ENCODE measurements at places on chromosomes 1 and 21.

DNA sequence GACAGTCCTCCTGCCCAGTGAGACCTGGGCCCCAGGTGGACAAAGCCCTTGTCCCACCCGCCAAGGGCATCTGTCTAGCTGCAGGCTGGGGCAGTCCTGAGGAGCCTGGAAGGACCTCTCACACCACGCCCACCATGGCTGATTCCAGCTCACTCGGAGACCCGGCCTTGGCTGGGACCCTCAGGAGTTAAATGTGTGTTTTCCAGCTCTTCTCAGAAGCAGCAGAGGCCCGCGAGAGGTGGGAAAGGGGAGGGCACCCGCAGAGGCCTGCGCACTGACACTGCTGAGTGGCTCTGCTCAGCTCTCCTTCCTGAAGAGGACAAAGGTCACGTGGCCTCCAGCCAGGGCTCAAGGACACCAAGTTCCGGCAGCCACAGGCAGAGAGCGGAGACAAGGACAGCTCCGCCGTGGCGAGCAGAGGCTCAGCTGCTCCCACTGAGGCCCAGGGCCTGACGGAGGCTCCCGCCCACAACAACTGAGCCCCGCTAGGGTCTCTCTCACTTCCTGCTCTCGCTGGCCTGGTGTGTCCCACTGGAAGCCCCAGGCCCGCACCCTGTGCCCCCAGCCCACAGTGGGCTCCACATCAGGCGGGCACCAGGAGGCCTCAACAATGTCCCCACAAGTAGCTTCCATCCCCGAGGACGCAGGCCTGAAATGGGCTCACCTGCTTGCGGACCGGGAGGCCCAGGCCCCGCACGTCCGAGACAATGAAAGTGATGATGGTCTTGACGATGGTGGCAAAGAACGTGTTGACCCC is 16.9 kb downstream of the SLC19A1 start:
- DNase-seq, result no peak

- no peak for DNase-seq
Observed at GRCh38 chr1:206834711-206835110, 30.7 kb upstream of the IL20 start.

DNA sequence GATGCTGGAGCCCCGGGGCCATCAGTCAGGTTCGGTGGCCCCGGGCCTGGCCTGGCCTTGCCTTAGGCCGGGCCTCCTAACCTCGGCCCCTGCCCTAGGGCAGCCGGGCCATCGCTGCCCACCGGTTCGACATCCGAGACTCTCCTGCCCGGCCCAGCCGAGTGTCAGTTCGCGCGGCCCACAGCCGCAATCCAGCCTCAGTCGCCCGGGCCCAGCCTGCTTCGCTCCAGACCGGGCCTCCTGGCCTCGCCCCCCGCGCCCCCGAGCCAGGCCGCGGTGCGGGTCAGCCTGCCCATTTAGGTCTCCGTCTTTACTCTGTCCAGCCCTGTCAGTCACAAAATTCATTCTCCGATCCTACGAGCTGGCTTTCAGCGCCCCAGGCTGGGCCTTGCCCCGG is 777 bp downstream of the LRRC41 start:
- DNase-seq, result peak; percentile 11

GRCh38 chr1:178052650-178053461 is 41.0 kb upstream of the RASAL2 start:
- no peak for DNase-seq

- no peak for DNase-seq
Observed at GRCh38 chr1:201503397-201504176, 3.3 kb downstream of the CSRP1 start.

DNA sequence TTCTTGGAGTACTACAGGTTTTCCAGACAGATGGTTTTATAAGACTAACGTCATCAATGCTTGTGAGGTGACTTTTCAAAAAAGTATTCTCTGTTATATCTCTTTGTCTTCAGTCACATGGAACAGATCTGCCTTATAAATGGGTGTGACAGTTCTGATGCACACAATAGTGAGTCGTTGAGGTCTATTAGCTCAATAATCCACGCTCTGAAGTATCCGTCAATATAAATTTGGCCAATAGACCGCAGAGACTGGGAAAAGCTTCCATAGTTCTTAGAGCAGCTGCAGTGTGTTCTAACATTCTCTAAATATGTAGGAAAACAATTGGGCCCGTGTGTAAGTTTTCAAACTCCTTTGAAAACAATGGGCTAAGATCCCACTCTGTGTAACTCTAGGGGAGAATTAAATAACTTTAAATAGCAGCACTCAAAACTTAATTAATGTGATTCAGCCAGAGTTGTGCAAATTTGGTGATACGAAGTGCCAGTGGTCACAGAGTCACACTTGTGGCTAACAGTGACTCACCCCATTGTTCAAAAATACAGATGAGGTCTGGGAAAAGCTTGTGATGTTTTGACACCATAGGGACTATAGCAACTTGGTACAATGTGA is 316.0 kb downstream of the LMO4 start:
- DNase-seq, result no peak

- DNase-seq, result no peak
Observed at GRCh38 chr1:170198090-170198489, 52.3 kb downstream of the NTMT2 start.

DNA sequence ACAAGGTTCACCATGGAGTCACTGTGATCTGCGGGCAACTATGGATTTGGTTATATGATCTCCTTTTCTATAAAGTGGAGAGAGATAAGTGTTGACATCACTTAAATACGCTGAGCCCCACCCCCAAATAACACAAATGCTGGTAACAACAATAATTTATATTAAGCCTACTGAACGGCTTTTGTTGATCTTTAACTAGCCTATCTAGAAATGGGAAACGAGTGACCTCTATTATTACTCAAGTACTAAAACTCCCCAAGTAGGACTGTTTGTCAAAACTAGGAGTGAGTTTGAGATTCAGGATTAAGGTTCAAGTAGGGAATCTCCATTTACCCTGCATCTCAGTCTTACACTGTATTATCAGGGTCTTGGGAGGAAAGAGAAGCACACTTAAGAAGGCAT is 52.2 kb downstream of the MAP3K7CL start:
- no peak for DNase-seq

GRCh38 chr1:86773341-86774288 is 69.2 kb downstream of the SH3GLB1 start:
- no peak for DNase-seq

DNA sequence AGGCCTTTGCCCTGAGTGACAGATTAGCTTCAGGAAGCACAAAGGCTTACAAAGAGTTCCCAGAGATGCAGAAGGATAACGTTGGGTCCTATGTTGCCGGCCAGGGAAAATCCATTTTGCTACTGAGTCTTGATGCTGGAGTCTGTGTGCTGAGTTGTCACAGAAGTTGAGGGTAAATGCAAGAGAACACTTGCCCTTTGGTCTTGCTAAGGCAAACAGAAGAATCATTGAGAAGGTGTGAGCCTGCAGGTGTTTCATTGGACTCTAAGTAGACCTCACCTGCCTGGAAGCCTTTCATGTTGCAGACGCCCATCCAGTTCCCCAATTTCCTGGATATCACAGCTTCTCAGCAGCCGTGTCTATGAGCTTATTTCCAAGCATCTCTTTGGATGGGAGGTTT is 105.2 kb downstream of the PCP4 start:
- DNase-seq, result no peak

- DNase-seq, result no peak
Observed at GRCh38 chr1:152448095-152448494, 34.0 kb upstream of the CRNN start.

GRCh38 chr21:30714456-30714855 is 4.1 kb downstream of the KRTAP21-3 start:
- no peak for DNase-seq

DNA sequence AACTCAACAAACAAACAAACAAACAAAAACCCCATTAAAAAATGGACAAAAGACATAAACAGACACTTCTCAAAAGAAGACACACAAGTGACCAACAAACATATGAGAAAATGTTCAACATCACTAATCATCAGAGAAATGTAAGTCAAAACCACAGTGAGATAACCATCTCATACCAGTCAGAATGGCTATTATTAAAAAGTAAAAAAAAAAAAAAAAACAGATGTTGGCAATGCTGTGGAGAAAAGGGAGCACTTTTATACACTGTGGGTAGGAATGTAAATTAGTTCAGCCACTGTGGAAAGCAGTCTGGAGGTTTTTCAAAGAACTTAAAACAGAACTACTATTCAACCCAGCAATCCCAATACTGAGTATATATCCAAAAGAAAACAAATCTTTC is 94.7 kb downstream of the PLPP3 start:
- DNase-seq, result no peak

DNA sequence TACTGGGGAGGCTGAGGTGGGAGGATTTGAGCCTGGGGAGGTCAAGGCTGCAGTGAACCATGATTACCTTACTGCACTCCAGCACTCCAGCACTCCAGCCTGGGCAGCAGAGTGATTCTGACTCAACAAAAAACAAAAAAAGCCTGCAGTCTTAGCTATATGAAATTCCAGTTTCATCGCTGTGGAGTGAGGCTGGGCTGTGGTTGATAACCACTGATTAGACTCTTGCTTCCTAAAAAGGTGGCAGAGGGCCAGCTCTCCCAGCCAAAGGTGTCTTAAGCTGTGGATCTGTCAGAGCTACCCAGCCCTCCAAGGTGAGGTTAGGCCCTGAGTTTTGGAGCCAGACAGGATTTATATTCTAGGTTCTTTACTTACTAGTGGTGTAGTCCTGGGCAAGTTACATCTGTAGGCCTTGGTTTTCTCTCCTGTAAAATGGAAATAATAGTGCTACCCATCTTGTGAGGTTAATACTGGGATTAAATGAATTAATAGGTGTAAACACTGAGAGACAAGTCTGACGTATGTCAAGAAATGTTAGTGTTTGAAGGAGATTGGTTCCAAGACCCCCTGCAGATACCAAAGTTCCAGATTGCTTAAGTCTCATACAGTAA is 35.9 kb downstream of the TMCC2 start:
- no peak for DNase-seq

- no peak for DNase-seq
Observed at GRCh38 chr21:45974073-45975019, 7.2 kb upstream of the COL6A1 start.

DNA sequence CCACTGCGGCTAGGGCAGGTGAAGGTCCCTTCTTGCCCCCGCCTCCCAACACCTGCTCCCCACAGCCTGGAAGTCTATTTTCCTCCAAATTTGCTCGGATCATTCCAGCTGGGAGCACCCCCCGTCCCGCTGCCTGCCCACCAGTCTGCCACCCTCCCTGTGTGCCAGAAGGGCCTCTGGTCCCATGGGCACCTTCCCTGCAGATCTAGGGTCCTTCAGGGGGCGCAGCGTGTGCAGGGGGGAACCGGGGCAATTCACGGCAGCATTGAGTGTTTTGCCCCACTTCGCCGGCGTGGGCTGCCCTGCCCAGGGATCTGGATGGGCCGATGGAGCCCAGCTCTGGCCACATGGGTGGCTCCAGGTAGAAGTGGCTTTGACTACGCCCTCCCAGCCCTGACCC is 26.3 kb upstream of the PEX10 start:
- no peak for DNase-seq

DNA sequence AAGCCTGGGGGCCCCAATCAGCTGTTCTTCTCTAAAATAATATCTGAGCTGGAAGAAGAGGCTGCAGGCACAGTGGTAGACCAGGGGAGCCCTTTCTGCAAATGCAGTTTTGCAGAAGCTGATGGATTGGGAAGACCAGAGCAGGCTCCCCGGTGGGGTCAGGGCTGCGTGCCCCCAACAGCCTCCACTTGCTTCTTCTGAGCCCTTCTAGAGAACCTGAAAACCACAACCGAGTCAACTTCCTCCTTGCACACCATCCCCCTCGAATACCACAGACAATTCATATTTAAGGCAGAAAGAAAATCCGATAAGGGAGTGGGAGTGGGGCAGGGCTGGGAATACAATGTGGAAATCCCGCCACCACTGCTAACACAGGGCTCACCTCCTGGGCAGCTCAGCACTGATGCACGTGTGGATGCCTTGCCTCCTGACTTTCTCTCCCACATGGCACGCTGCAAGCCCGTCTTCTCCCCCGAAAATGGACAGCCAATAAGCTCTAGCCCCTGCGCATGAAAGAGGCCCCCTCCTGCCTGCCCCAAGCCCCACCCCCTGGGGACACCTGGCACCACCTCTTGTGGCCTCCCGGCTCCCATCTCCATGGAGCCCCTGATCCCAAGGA is 25.4 kb upstream of the ALDH4A1 start:
- peak; percentile 66 for DNase-seq

- no peak for DNase-seq
Observed at GRCh38 chr21:43287111-43287760, 118.4 kb downstream of the CRYAA start.

DNA sequence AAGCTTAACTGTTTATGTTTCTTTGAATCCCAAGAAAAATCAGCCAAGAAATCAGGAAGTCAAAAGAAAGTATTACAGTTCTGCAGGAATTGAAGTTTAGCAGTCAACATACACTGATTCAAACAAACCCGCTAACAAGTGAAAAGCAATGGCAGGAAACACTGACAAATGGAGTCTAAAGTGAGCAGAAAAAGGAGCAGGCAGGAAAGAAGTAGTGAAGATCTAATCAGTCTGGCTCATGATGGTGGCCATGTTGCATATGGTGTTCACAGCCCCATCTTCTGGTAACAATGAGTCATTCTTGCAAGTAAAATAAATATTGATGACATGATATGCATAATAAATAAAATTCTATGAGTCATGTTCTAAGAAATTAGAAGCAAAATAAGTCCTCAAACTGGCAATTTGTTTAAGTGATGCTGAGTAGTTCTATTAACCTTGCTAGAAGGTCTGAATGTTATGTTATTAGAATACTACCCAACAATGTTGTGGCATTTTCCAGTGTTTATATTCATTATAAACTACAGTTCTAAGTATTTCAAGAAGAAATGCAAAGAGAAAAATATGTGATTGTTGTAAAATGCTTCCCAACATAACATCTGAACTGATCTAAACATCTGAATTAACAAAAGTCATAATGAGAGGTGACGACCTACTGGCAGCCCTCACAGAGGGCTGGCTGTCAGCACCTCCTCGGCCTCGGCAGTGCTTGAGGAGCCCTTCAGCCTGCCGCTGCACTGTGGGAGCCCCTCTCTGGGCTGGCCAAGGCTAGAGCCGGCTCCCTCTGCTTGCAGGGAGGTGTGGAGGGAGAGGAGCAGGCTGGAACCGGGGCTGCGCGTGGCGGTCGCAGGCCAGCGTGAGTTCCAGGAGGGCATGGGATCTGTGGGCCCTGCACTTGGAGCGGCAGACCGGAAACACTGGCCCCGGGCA is 5.7 kb upstream of the ACBD6 start:
- no peak for DNase-seq

- DNase-seq, result no peak
Observed at GRCh38 chr21:44709426-44710293, 1.7 kb downstream of the TSPEAR start.

- DNase-seq, result no peak
Observed at GRCh38 chr21:25615880-25616279, 8.6 kb upstream of the MRPL39 start.
